ENCODE measurements at places on chromosomes 7 and 10.

- DNase-seq = no peak
Observed at GRCh38 chr7:116024826-116025809, 5.4 kb downstream of the TFEC start.

- no peak for DNase-seq
Observed at GRCh38 chr7:88368686-88369085, 62.0 kb upstream of the STEAP4 start.

DNA sequence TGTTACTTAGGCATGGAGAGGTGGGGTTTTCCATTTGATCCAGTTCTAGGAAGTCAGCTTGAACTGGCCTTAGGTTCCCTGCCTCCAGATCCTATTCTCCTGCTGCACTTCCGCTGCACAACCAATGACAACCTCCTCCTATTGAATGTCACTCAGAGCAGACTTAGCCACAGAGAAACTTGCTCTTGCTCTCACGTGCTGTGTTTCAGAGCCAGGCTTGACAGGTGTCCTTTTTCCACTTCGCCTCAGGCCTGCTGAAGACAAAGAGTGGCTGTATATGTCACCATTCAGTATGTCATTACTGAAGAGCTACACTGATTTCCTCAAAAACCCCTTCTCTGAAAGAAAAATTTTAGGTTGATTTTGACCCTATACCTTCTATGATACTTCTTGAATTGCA, 115.4 kb upstream of the ETV1 start:
- no peak for DNase-seq

- DNase-seq = no peak
Observed at GRCh38 chr10:106761906-106762305, 402.6 kb downstream of the SORCS1 start.

DNA sequence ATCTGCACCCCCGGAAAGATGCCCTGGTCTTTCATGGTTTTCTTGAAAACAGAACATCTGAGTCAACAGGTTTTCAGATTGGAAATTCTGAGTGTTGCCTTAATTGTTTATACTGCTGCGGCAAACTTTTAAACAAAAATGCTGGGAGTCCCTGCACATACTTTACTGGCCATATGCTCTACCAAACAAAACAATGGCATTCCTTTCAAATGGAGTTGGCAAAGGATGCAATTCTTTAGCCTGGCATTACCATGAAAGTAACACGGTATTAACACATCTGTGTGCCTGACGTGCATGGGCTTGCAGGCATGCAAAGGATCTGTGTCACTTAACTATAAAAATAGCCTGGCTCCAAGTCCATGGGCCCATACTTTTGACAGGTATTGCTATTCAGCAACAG, 4.2 kb downstream of the INHBA start:
- no peak for DNase-seq

- no peak for DNase-seq
Observed at GRCh38 chr7:137572056-137572784, 228.7 kb upstream of the PTN start.

DNA sequence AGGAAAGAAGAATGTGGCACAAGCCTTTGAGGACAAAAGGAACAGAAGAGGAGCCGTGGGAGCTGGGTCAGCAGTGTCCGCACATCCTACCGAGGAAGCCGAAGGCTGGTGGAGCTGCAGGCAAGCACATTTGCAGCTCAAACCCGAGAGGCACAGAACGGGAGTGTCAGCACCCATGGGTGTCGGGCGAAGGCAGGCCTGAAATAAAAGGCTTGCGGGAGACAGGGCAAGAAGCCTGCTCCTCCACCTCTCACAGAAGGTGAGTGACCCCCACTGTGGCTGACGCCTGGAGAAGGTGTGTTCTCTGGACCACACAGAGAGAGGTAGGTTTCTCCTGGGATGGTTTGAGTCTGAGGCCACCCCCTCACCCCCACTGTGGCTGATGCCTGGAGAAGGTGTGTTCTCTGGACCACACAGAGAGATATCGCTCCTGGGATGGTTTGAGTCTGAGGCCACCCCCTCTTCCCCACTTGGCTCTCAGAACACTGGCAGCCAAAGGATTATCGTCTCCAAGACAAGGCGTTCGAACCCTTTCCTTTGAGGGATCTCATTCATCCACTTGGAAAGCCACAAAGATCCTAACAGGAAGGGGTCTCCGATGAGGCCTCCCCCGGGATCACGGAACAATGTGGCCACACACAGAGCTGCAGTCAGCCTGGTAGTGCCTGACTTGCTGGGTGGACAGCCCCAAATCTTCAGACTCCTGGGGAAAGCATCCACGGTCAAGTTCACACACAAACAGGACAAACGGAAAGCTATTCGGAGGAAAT, 21.6 kb upstream of the GTPBP4 start:
- peak; percentile 10 for DNase-seq

DNA sequence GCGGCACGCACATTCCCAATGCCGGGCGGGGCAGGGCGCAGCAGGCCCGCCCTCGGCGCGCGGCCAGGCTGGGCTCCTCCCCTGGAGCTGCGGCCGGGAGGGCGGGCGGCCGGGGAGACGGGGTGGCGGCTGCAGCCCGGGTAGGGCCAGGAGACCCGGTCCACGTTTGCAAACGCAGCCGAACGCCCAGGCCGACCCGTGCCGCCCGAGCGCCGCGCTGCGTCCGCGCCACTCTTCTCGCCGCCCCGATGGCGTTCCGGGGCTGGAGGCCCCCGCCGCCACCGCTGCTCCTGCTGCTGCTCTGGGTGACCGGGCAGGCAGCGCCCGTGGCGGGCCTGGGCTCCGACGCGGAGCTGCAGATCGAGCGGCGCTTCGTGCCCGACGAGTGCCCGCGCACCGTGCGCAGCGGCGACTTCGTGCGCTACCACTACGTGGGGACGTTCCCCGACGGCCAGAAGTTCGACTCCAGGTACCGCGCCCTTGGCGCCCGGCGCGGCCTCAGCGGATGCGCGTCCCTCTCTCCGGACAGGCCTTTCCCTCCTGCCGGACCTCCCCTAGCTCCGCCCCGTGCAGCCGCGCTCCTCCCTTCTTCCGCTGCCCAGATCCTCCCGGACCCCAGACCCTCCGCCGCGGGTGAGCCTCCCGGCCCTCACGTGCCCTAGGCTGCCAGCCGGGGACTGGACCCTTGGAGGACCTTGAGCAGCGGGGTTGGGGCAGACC, at the start of gene FKBP9:
FKBP9 (plus strand) TSS at position 115 of the 720 bp plus-strand sequence; CDS start at position 249, 134 bp downstream.
- peak; percentile 99 for DNase-seq
